ENCODE measurements at places on chromosomes 12 and 14.

DNA sequence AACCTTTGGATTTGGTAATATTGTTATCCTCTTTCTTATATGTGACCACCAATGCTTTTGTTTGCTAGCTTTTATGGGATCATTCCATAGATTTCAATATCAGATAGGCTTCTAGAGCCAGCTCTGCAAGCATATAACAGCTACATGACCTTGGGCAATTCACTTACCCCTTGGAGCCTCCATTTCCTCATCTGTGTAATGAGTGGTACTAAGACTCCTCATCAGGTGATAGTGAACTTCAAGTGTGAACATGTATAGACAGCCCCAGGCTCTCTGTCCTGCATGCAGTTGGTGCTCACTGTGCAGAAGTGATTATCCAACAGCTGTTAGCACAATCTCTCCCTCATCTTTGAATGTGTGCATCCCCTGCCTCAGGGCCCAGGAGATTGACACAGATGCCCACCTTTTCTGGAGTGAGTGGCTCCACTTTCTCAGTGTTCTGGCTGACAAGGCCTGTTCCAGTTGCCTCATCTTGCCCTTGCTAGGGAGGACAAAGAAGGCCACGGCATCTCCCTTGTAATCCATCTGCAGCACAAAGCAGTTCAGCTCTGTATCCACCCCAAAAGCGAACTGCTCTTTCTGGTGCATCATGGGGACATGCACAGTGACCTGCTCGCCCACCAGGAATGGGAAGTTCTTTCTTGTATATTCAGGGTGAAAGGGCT is 9.2 kb downstream of the SERPINA9 start:
- DNase-seq, result no peak

DNA sequence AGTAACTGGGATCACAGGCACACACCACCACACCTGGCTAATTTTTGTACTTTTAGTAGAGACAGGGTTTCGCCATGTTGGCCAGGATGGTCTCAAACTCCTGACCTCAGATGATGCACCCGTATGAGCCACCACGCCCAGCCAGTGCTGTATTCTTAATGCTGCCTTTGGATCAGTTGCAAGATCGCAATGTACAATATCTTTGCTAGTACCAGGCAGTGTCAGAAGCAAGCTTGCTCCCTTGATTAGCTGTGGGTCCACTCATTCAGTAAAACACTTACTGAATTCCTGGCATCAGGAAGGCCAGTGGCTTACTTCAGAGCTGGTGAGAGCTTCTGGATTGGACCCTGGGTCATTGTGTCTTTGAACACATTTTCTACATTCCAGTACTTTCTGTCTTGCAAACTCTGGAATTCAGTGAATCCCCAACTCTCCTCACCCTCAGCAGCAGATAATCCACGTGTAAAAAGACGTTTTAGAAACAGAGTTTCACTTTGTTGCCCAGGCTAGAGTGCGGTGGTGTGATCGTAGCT is 1183.7 kb downstream of the AACS start:
- DNase-seq, result no peak

DNA sequence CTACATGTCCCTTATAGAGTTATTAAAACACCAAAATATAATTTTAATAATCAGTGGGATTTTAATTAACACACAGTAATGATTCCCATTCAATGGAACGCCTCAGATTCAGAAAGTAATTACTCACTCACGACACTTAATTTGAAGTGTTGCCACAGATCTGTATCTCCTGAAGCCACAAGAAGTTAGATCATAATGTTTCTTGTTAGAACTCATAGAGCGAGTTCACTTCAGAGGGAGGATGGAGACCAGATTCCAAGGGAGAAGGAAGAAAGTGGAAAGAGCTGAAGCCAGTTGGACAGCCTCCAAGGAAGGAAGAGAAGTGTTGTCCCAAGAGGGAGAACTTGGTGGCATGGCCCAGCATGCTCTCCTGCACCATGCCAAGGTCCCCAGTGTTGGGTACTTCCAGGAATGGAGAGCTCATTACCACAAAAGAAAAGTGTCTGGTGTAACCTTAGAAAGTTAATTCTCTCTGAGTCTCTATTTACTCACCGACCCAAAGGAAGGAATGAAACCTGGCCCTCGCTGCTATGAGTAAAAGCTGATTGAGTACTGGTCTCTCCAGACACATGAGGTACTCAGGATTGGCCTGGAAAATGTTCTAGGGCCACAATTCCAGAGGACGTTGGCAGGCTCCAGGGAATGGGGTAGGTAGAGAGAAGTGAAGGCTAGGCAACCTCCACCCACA is 305.4 kb downstream of the BCL11B start:
- DNase-seq, result no peak

GRCh38 chr14:52020866-52021717 is 31.7 kb downstream of the RTRAF start:
- no peak for DNase-seq

DNA sequence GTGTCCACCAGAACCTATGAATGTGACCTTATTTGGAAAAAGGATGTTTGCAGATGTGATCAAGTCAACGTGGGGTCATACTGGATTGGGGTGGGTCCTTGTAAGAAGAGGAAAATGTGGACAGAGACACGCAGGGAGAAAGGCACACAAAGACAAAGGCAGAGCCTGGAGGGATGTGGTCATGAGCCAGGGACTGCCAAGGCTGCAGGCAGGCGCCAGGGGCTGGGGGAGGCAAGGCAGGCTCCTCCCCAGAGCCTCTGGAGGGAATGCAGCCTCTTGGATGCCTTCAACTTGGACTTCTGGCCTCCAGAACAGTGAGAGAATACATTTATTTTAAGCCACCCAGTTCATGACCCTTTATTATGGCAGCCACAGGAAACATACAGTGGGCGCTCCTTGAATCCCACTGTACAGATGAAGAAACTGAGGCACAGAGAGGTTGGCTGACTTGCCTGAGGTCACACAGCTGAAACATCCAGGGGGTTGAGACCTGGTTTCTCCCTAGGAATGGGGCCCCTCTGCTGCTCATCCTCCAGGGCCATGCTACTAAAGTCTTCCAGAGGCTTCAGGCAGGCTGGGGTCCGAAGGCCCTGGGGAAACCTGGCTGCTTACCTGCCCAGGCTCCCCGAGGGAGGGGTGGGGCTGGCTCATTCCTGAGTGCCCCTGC is 99.7 kb downstream of the RFLNA start:
- no peak for DNase-seq

DNA sequence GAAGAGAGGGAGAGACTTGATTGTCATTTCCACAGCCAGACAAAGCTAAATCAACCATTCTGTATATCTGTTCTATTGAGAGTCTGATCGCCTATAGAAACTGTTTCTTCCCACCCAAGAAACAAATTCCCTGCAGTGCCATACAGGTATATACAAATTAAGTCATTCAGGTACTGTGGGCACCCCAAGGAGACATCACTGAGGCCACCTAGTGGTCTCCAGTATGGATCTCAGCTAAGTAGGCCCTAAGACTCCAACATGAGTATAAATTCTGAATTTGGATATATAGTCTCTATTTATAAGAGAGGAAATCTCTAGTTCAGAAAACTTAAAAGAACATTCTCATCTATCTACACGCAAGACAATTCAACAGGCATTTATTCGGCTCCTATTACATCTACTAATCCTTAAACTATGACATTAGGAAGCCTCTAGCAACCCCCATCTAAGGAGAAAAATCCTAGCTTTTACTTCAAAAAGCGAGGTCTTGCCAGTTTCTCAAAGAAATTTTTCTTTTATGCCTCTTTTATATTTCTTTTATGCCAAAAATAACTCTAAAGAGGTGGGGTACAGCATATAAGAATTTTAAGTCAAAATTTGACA is 62.6 kb downstream of the DCAF5 start:
- peak; percentile 4 for DNase-seq

GRCh38 chr12:41277100-41277945 is 89.2 kb downstream of the PDZRN4 start:
- DNase-seq, result no peak

DNA sequence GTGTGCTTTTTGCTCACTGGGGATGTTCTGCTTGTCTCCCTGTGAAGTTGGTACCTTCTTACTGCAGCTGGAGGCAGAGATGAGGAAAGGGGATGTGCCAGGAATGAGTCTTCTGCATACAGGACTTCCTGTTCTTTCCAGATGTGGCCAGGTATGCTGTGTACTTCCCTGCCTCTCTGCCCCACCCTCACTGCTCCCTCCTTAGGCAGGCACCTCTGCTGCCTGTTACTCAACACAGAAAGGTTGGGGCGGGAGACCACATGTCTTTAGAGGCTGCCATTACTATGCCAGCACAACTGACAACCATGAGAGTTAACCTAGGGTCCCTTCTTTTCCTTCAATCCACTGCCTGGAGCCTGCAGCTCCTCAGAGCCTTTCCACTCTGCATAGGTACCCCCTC is 2.0 kb upstream of the OAS3 start:
- no peak for DNase-seq
